ENCODE measurements at places on chromosomes 5 and 9.

GRCh38 chr9:110255463-110256379 is 586 bp downstream of the TXN start:
- DNase-seq, result peak; percentile 59

DNA sequence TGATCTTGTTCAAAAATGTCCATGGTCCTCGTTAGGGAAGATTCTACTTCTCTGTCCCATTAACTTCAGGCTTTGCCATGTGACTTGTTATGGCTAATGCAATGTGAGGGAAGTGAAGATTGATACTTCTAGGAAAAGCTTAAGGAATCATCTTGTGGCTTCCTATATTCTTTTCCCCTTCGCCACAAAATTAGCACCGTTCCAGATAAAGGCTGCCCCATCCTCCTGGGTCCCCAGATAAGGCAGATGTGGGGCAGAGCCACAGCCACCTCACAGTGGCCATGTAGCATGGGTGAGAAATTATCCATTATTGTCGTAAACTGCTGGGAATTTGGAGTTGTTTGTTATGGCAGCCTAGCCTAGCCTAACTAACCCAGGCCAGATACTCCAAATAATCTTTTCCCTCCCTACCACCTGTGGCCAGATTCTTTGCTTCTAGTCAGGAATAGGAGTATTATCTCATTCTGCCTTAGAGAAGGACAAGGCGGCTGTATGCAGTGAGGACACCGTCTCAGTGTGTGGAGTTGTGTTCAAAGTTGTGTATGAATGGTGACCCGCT is 31.9 kb upstream of the BOD1 start:
- DNase-seq, result no peak

GRCh38 chr9:115104908-115105307 is 13.0 kb downstream of the TNC start:
- no peak for DNase-seq

GRCh38 chr9:85064811-85065371 is 395.4 kb downstream of the NTRK2 start:
- no peak for DNase-seq

GRCh38 chr5:11390291-11390767 is 513.9 kb downstream of the CTNND2 start:
- DNase-seq, result no peak

DNA sequence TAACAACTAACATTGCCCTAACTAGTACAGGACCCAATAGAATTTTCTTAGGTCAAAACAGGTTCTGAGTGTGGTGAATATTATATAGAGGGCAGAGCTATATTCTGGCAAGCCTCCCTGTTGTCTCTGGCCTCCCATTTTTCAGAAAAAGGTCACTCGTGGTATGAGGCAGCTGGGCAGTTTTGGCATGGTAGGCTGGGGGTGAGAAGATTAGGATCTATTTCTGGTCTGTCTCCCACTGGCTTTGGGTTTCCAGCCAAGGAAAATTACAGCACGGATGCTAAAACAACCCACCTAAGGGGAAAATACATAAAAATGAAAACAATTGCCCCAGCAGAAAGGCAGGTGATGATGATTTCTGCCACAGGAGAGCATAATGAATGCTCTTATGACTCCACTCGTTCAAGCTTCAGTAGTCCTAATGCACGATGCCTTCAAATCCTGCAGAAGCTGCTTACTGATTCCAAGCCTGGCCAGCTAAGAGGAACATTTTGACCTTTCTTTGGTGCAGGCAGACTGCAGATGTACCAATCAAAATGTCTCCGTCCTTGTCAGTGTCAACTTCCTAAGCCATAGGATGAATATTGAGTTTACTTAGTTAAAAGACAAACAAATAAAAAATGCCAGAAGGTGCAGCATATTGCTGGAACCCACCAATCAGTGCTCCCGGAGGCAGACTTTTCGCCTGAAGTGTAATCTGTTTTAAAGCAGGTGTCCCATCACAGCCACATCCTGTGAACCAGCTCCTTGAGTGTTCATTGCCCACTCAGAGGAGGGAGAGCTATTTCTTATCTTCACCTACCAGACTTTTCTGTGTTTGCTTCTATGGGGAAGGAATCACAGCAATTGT is 435.4 kb downstream of the ZSWIM6 start:
- no peak for DNase-seq

- no peak for DNase-seq
These were observed 145.1 kb downstream of the GCNT1 start for GRCh38 chr9:76603931-76604570.

DNA sequence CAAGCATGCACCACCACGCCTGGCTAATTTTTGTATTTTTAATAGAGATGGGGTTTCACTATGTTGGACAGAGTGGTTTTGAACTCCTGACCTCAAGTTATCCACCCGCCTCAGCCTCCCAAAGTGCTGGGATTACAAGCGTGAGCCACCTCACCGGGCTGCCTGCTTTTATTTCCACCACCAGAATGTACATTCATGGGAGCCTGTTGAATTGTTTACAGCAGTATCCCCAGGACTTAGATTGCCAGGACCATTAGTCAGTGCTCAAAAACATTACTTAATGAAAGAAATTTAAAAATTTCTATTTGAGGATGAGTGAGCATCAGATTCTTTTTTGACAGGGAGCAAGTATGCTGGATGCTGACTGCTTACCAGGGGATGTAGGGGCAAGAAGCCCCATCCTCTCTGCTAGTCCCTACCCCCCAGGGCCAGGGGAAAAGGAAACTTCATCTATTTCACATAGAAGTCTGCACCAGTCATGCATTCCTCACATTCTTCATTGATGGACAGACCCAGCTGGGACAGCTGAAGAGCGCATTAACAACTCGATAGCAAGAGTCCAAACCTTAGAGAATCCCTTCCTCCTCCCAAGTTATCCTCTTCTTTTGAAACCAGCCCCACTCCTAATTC is 10.3 kb upstream of the RGMB start:
- no peak for DNase-seq

DNA sequence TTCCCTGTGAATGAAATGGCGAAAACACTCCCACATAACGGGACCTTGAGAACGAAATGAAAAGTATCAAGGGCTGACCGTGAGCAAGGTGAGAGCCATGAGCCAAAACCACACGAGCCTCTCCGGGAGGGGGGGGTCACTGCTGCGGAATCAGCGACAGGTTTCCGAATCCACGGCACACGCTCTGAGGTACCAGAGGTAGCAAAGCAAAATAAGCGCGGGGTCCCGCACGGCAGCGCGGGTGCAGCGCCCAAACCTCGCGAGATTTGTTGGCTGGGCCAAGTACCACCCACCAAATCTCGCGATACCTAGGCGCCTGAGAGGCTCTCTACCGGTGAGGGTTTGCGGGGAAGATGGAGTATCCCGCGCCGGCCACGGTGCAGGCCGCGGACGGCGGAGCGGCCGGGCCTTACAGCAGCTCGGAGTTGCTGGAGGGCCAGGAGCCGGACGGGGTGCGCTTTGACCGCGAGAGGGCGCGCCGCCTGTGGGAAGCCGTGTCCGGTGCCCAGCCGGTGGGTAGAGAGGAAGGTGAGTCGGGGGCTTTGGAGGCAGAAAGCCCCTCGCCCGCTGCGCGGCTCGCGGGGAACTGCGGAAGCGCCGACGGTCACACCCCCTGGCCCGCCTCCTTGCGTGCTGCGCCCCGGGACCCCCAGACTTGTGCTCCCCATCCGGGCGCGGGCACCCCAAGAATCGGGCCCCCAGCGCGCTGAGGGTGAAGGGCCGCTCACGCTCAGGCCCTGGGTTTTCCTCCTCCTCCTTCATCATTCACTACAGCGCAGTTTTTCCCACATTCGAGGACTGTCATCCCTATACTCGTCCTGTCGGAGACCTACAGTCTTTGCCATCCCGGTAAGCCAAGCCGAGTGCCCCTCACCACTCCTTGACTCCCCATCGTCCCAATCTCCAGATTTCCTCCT is at the start of gene ZNF346:
ZNF346 (plus strand) TSS at position 311 of the 917 bp plus-strand sequence; CDS start at position 354, 43 bp downstream.
- DNase-seq, result peak; percentile 90

- no peak for DNase-seq
These were observed 232.6 kb upstream of the TNC start for GRCh38 chr9:115350548-115350947.

- DNase-seq, result peak; percentile 51
These were observed 55.9 kb upstream of the CDKN2B start for GRCh38 chr9:22064957-22065356.

DNA sequence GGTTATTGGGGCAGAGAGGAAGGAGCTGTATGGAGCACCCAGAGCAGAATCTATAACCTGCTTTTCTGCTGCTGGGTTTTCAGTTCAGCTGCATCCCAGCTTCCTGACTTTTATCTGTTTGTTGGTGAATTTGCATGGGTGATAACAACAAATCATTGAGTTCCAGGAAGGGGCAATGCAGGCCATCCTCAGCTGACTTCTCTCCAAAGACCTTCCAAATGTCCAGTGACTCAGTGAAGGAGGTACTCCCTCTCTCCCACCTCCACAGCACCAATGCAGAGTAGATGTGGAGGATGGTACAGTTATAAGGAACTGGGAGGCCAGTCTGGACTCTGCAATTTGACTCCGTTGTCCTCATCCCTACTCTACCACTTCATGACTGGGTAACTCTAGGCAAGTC is 1.6 kb upstream of the TXN start:
- no peak for DNase-seq

DNA sequence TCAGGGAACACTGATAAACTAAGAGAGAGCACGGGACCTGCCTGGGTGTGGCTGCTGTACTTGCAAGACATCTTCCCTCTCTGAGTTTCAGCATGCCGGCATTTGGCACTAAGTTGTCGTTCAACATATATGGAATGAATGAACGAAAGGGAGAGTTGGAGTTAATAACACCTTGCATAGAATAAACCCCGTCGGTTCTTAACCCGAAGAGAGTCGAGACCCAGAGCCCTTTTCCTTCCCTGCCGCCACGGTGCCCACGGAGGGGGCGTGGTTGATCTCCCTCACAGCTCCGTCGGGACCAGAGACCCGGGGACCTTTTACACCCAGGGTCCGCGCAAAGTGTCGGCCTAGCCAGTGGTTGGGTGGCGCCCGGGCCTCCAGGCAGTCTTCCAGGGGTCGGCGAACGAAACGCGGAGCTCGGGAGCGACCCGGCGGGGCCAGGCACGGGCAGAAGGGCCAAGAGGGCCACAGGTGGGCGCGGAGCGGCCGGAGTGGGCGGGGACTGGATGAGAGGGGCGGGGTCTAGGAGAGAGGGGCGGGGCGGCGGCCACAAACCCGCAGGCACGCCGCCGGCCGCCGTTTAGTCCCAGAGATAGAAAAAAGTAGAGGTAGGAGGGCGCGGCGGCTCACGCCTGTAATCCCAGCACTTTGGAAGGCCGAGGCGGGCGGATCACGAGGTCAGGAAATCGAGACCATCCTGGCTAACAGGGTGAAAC is 735 bp upstream of the RPL26L1 start:
- peak; percentile 74 for DNase-seq

GRCh38 chr9:74358959-74359358 is 138.2 kb upstream of the RORB start:
- no peak for DNase-seq

DNA sequence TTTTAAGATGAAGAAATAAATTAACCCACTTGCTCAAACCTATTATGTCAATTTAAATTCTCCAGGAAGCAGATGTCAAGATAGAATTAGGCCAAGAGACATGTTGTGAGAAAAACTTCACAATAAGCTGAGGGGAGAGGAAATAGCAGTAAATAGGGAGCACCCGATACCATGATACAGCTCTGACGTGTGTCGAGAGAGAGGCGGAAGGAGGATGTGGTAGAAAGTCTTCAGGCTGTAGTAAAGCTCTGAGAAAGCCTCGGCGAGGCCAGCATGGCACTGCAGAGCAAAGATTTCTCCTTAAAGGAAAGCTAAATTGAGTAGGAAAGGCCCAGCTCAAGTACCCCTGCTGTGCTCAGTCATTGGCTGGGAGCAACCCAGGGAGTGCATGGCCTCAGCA is 6.0 kb upstream of the PUM3 start:
- no peak for DNase-seq

- DNase-seq, result no peak
These were observed 9.2 kb upstream of the CFAP157 start for GRCh38 chr9:127697575-127697974.

DNA sequence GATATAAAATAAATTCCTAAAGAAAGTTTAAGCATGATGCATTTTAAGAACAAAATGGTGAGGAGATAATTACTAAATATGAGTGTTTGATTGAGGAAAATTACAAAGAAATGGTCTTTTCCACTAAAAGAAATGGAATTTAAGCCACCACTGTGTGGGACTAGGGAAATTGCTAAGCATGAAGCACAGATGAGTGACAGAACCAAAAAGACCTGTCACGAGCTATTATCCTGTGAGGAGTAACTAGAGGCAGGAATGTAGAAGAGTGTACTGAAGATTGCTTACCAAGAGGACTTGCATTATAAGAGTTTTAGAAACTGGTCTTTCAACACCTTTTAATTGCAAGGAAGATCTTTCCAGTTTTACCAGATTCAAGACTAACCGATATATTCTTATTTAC is 193.6 kb upstream of the PRR16 start:
- DNase-seq, result no peak

GRCh38 chr5:38420691-38421390 is 135.6 kb downstream of the LIFR start:
- peak; percentile 61 for DNase-seq

GRCh38 chr9:124478354-124478753 is 28.1 kb downstream of the ADGRD2 start:
- no peak for DNase-seq

GRCh38 chr5:97601651-97602050 is 418.6 kb upstream of the RIOK2 start:
- no peak for DNase-seq

GRCh38 chr5:169695919-169696490 is 58.9 kb downstream of the DOCK2 start:
- no peak for DNase-seq

GRCh38 chr5:161548487-161549094 is 2.1 kb upstream of the GABRB2 start:
- no peak for DNase-seq

- no peak for DNase-seq
These were observed 49.5 kb downstream of the SEMA4D start for GRCh38 chr9:89448381-89448780.

DNA sequence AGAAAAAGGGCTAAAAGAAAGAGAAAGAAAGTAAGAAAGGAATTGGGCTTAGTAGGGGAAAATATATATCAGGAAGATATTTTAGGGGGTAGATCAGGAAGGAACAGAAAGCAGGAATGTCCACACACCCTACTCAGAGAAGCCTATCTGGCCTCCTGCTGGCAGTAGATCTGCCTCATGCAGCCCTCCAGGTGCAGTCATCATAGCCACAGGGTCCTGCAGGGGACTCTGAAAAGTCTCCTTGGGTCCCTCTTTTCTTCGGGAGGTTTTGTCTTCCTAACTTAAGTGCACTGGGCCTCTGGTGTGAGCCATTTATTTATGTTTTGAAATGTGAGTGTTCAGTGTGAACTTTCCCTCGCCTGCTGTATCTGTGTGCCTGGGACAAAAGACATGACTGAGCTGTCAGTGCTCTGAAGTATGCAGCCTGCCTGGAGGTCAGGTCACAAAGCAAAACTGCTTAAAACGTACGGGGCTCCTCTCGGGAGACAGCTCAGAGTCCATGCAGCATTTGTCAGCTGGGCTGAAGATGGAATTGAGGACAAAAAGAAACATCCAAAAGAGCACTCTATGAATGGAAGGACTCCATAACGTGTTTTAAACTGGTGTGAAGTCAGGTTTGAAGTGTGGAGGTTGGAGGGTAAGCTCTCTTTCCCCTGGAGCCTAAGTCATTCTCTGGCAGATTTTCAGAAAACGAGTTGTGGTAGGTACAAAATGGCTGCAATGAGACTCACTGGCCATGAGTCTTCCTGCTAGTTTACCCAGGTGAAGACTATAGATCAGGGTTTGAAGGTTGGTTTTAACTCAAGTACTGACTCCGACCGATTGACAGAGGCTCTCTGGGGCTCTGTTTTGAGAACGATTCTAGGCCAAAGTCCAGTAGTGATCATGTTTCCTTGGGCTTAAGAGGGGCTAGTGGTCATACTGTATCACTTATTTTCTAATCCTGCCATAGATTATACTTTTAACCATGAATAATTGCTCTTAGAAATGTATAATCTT is 151.8 kb upstream of the GDNF start:
- DNase-seq, result no peak

- DNase-seq, result no peak
These were observed 11.2 kb upstream of the ZCCHC9 start for GRCh38 chr5:81290146-81290545.

Data from KBM-7 (cell line).